ENCODE measurements at places on chromosomes 6 and 20. TPM values are rescaled to one million over a fixed set of nuclear protein-coding genes. Genes with fewer than 3 reads are reported as not detected.
A peak's percentile ranks its signal among the peaks of the same experiment; 100 is the strongest.

MYLK2 gene
- total RNA-seq = 0.22 TPM

DNA sequence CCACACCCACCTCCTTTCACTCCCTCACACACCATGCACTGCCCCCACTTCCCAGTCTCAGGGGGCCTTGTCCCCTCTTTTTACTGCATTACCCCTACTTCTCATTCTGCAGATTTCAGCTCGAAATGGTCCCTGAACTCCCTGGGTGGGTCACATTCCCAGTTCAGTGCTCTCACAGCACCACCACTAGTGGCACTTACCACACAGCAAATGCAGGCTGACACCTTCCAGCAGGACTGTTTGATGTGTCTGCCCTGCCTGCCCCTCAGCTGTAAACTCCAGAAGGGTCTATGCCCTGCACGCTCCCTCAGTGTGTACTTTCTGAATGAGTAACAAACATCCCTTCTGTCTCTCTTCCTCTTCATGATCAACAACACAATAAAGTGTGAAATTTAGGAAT lies 4.0 kb downstream of the DYNLT1 start:
- DNase-seq = no peak

GRCh38 chr20:25320035-25320800 lies 70.4 kb downstream of the ABHD12 start:
- no peak for DNase-seq

PHF3 gene
- total RNA-seq = 86.3 TPM

HUS1B gene
- 2.2 TPM for total RNA-seq

RSPH9 gene
- total RNA-seq = not detected

- no peak for DNase-seq
Measured at GRCh38 chr6:81769824-81770223, 17.3 kb upstream of the TENT5A start.

DNA sequence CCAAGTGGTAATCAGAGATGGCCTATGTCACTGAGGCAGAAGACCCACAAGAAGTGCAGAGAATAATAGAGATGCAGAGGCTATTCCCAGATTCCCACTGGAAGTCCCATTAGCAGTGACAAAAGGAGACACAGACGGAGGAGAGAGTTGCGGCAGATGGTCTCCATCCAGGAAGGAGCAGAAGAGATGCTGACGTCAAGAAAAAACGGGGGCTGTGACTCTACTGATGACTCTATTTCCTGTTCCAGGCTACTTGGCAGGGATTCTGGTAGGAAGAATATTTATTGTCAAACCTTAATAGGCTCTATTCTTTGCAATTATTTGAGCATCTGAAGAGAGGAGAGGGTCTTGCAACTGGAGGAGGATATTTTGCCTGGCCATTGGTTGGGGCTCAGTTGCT lies 246.0 kb upstream of the ECI2 start:
- no peak for DNase-seq

DNA sequence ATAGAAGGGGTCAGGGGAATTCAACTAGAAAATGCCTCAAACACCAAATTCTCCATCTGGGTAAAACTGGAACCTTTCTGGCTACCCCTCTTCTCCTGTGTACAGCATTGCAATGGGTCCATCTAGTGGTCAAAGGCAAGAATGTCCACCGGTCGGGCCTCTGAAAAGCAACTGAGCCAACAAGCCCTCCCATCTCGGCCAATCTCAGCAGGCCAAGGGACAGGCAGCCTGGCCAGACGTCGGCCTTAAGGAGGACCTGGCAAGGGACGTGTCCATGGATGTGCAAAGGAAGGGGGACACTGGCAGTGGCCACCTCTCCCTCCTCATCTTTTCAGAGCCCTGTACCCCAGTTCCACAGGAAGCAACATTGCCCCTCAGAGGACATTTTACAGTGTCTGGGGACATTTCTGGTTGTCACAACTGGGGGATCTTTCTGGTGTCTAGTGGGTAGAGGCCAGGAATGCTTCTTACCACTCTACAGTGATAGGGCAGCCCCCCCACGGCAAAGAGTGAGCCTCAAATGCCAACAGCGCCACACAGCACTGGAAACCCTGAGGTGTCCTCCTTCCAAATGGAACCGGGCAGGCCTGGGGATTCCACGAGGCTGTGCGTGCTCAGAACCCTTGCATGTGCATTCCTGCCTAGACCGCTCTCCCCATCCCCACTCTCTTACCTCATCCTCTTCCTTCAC lies 99.8 kb upstream of the FOXA2 start:
- peak; percentile 87 for DNase-seq

PTCRA gene
- not detected for total RNA-seq
